Activated T-cell treated with anti-CD3 and anti-CD28 coated beads for 1 hour (primary cell): ENCODE measurements at places on chromosomes 3 and 15.

- DNase-seq = no peak
Observed at GRCh38 chr3:100407164-100407563, 5.8 kb downstream of the LNP1 start.

DNA sequence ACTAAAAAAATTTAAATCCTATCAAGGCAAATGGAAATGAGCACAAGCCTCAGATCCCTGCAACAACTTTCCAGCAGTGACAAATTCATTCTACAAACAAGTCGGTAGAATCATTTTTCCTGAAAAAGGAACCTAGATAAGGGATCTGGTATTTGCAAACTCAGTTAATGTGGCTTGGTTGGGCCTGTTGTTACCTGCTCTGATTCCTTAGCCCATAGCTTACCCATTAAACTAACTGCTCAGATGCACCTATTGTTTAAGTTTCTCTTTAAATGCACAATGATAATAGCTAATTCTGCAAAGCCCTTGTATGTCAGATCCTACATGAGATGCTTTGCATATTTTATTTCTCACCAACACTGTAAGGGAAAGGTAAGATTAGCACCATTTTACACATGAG, 377.4 kb upstream of the RGMA start:
- no peak for DNase-seq

DNA sequence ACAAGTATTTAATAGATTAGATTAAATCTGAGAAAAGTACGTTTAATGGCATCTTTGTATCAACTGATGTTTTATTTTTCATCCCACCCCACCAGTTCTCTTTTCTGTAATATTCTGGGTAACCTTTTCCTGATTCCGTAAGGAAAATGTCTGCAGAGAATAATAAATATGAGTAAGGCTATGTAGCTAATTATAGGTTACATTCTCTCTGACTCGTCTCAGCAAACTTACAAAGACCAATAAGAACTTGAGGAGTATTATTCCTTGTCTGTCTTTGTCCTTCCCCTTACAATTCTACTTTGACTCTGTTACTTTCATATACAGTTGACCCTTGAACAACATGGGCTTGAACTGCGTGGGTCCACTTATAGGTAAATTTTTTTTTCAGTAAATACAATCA, 12.1 kb downstream of the SNAP23 start:
- no peak for DNase-seq

DNA sequence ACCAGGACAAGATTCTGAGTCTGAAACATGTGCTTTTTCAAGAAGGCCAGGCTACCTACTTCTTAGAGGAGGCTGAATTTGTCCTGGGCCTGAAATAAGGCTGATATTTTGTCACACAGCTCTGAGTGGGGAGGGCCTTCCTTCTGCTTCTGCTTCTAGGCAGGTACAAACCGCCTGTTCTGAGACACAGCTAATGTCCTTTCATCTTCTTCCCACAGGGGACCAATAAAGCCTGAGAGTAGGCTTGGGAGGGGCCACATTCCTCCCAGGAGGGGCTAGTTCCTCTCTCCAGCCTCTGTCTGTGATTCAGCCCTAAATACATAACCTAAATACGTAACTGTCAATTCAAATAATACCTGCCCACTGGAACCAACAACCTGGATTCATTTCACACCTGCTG, 34.8 kb downstream of the CRYGS start:
- no peak for DNase-seq

GRCh38 chr3:72782521-72782920, 65.7 kb downstream of the SHQ1 start:
- DNase-seq = no peak

GRCh38 chr3:128569756-128570155, 76.8 kb upstream of the GATA2 start:
- no peak for DNase-seq

DNA sequence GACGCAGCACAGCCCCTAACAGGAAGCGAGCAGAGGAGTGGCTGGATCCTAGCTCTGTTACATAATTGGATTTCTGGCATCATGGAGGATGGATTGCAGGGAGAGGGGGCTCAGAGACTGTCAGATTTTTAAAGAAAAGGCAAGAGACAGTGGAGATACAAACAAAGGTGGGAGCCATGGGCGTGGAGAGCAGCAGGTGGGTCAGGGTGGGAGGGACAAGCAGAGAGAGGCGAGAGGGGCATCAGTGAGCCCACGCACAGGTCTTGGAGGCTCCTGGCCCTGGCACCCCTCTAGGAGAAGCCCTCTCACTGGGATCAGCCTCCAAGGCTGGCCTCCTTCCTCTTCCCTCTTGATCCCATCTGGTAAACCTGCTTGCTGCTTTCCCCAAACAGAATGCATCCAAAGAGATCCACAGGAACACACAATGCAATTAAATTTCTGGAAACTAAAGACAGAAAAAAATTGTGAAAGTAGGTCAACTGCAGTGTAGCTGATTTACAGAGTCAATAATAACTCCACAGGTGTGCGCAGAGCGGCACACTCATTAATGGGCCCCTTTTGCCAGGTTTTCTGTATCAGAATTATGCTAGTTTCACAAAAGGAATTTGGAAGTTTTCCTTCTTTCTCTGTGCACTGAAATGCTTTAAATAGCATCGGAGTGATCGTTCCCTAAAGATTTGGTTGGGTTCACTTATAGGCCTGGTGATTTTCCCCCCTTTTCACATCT, 66.1 kb downstream of the LSM3 start:
- no peak for DNase-seq

- DNase-seq = no peak
Observed at GRCh38 chr15:89401631-89402517, 67.2 kb upstream of the POLG start.

DNA sequence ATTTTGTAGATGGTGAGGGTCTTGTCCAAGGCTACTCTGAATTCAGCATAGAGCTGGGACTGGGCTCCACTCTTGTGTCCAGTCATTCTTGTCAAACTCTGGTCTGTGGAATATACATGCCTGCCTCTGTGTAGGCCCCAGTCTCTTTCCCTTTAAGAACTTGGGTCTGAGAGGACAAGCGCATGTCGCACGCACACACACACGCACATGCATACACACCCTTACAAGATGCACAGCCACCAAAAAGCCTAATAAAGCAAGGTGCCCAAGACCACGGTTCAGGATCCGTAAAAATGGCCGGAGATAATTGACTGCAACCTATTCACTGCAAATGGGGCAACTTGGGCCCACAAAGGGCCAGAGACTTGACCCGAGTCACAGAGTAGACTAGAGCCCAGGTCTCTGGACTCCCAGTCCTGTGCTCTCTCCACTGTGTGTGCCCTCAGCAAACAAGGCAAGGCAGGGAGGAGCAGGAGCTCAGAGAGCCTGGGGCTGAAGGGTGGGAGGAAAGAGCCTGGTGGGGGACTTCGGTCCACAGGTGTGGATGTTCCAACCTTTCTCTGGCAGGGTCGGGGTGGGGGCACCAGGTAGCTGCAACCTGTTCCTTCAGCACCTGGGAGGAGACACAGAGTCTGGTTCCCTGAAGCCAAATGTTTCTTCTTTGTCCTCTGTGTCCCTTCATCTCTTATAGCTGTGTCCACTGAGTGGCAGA, 914 bp upstream of the PAQR5 start:
- DNase-seq = no peak

GRCh38 chr3:76040946-76041345, 255.6 kb upstream of the ZNF717 start:
- DNase-seq = no peak

DNA sequence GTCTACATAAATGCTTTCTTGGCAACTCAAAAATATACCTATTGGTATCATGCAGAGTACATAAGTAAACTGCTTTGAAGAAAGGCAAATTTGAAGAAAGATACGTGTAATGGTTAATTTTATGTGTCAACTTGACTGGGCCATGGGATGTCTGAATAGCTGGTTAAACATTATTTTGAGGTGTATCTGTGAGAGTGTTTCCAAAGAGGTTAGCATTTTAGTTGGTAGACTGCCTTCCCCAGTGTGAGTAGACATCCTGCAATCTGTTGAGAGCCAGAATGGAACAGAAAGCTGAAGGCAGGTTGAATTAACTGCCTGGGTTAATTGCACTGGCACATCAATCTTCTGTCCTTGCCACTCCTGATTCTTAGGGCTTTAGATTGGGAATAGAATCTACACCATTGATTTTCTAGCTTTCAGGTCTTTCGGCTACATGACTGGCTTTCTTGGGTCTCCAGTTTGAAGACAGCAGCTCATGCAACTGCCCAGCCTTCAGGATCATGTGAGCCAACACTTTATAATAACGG, 98.3 kb downstream of the CMSS1 start:
- no peak for DNase-seq

GRCh38 chr3:120177151-120177550, 82.9 kb upstream of the GSK3B start:
- DNase-seq = no peak

- DNase-seq = no peak
Observed at GRCh38 chr3:114587986-114588385, 294.2 kb downstream of the TIGIT start.

- DNase-seq = no peak
Observed at GRCh38 chr3:197296545-197296944, 1.9 kb downstream of the DLG1 start.

DNA sequence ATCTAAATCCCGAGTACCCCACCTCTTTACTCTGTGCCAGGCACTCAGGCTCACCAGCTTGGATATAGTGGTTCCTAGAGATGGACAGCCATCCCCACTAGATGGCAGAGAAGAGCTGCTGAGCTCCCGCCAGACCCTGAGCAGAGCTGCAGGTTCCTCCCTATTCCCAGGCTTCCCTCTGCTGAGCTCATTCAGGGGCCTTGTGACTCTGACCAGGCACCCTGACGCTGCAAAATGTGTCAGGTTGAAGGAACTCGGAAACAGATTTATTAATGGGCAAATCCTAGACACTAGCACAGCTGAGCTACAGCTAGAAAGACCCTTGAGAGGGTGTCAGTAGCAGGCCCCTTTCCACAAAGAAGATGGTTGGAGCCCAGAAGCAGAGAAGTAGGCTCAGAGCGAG, 38.2 kb upstream of the RHO start:
- peak; percentile 24 for DNase-seq

- no peak for DNase-seq
Observed at GRCh38 chr3:81732642-81733041, 28.8 kb downstream of the GBE1 start.

GRCh38 chr3:25281041-25281731, 146.9 kb upstream of the RARB start:
- no peak for DNase-seq

DNA sequence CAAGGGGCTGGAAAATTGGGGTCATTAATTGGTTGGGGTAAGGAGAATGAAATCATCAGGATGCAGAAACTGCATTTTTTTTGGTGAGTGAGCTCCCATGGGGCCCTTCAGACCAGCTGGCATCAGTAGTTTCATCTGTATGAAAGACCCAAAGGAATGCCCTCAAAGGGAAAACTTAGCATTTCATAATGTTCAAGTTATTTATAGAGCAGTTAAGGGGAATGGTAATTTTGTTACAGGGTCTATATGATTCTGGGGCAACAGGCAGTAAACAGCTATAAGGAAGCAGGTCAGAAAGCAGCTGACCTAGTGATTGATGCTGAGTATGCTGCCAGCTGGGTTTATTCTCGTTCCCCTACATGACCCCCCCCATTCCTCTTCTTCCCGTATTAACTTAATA, 448.9 kb downstream of the OCA2 start:
- no peak for DNase-seq

GRCh38 chr3:157746391-157746790, 243.2 kb upstream of the VEPH1 start:
- DNase-seq = no peak

DNA sequence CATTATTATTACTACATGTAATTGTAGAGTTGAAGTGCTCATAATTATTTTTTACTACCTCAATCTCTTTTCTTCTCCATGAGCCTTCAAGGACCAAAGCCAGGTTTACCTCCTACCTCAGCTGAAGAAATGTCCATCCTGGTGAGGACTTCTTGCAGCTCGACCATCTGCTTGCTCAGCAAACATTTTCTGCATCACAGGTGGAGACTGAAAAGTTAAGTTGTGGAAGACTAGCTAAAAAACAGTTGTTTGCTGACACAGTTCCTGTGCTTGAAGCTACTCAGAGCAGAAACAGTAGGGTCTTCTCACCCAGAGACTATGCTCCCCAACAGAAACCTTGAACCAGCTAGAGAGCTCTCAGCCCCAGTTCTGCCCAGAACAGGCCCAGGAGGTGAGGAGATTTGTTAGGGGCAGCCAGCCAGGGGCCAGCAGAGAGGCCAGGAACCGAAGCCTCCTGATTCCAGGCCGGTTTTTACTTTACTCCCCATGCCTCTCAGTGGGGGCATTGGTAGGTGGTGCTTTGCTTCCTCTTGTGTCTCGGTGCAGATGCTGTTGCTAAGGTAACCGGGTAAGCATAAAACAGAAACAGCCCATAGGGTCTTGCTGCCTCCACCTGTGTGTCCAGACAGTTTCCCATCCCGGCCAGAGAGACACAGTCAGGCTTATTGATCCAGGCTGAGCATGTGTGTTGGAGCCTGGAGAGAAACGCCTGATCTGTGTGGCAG, 54.9 kb downstream of the CCNL1 start:
- no peak for DNase-seq

DNA sequence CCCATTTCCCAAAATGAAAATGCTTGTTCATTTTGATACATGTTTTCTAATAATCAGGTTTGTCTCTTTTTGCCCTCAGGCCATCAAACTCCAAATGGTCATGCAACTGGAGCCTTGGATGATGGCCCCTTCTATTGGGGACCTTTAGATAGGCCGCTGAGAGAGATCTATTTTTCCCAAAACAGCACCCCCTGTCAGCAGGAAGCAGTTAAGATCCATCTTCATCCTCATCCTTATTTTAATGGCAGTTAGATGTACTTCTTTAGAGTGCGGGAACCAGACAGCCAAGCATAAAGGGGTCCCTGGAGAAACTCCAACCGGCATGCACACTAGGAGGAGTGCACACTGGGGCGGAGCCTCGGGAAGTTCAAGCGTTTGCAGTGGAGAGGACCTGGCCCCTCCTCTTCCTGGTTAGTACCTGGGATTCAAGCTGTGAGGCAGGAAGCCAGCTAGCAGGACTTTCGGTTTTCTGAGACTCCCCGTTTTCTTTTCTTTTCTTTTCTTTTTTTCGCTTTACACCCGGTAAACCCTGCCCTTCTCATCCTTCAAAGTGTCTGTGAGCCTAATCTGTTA, 31.9 kb upstream of the STRIT1 start:
- DNase-seq = no peak

GRCh38 chr3:128983293-128984069, 10.4 kb downstream of the CFAP92 start:
- no peak for DNase-seq
